ENCODE measurements at places on chromosomes 11 and 22.
A peak's percentile ranks its signal among the peaks of the same experiment; 100 is the strongest.

DNA sequence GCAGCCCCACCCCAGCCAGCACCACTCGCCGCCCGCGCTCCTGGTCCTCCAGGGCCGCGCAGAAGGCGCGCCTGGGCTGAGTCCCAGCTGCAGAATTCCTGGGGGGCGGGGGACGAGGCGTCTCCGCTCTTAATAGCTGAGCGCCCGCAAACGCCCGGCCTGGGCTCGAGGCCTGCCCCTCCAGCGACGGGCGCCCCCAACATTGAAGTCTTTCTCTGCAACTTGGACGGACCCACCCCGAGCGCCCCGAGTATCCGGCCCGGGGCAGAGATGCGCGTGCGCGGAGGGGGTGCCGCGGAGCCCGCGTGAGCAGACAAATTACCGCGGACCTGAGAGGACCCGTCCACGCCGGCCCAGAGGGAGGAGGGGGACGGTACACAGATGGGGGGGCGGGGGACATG is 6.7 kb upstream of the SYT7 start:
- DNase-seq = peak; percentile 51

GRCh38 chr11:130671801-130672700 is 223.6 kb downstream of the ADAMTS15 start:
- DNase-seq = peak; percentile 69

DNA sequence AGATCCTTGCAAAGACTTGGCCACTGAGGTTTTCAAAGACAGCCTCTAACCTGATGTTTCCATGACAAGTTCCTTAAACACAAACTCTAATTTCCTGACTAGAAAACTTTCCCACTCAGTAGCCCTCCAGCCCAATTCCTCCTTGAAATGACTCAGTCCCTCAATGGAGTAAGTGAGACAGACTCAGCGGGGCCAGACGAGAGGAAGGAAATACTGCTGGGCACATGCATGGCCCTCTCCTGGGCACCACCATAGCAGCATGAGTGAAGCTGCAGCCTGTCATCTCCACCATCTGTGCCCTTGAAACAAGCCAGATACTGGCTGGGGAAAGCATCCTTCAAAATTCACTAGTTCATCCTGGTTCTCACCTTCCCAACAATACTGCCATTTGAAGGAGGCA is 76.2 kb upstream of the GDPD4 start:
- DNase-seq = no peak

DNA sequence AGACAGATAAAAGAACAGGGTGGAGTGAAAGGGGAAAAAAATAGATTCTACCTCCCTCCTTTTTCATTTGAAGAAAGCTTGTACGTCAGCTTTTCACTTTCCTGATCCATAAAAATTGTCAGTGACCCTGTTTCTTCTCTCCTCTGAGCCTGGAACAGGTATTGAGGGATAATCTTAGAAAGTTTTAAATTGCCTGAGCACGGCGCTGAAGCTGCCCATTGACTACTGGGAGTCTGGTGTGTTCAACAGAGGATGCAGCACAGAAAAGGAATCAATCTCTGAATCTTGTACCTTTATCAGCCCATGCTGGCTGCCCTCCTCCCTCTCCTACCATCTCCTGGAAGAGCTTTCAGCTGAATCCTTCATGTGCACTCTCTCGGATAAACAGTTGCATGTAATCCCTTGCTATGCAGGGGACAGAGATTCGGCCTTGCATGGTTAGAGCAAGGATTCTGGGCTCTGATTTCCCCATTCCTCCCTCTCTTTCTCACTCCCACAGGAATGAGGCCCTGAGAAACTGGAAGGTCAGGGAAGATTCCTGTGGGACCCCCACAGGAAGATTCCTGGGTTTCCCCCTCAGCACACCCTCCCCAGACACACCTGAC is 162.4 kb upstream of the SYN3 start:
- no peak for DNase-seq

DNA sequence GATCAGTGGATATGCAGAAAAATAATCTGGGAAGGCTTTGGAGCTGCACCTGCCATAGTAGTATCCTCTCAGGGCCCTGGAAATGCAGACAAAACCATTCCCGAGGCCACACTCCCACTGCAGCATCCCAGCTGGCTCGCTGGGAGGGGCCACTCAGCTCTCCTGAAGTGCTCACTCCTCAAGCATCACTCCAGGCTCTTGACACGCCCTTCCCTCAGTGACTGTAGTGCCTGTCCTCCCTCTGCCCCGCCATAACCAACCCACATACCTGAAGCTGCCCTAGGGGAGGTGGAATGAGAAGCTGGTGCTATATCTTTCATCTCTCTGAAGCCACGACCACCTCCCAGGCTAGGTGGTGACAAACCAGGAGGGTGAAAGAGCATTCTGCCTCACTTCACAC is 4.8 kb downstream of the DSCAML1 start:
- no peak for DNase-seq

GRCh38 chr22:37552524-37553163 is 7.6 kb upstream of the CDC42EP1 start:
- peak; percentile 87 for DNase-seq

GRCh38 chr11:27812341-27812740 is 112.1 kb upstream of the BDNF start:
- DNase-seq = no peak

DNA sequence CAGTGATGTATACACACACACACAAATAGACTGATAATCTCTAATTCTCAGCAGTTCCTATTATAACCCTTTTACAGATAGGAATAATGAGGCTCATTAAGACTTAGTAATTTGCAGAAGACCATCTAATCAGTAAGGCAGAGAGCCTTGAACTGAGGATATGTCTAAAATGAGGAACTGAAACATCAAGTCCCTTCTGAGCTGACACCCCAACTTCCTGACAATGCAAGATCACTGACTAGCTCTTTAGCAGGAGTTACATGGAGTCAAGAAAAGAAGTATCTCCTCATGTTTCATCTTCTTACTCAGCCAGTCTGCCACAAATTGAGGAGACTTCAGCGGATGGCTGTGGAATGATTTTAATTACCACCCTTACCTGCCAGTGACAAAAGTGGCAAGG is 193.0 kb downstream of the MSANTD4 start:
- DNase-seq = no peak

DNA sequence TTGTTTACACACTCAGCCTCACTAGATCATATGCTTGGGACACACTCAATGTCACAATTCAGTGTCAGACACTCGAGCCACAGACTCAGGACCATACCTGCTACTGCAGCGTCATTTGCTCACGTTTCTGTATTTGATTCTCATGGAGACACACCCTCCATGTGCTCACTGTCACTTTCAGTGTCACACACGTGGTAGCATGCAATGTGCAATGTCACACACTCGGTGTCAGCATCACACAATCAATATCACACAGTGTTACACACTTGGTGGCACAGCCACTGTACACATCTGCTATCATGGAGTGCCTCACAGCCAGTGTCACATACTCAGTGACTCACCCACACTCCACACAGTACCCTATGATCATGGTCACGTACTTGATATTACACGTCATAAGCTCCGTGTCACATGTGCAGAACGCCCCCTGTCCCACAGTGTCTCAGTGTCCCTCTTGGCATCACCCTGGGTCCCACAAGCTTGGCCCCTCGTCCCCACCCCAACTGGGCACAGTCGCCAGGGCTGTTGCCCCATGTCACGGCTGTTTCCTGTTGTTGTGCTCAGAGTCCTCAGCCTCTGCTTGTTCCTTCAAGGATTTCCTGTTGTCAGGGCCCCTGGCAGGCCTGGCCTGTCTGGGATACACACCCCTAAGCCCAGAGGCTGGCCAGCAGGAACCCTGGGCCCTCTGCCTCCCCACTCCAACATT is 49.6 kb downstream of the PDE2A start:
- DNase-seq = no peak

DNA sequence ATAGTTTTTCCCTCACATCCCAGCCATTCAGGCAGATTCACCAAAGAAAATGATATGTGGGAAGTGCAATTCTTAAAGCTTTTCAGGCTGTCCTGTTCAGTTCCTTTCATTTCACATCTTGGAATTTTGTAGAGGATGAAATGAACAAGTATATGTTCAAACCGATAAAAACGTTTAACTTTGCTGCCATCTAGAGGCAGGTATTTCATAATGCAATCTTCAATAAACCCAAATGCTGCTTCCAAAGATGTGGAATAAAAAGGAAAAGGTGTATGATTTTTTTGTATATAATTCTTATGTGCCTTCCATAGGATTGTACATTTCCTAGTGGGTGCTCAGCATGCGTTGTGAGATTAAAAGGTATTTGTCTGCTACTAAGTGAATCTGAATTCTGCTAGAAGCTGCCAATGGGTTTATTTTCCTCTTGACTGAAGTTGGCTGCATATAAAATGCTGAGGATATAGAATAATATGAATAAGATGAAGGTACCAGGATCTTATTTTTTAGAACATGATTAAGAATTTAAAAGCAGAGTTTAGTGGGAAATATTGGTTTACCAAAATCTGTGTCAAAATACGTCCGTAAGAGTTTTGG is 199.3 kb downstream of the PGR start:
- peak; percentile 58 for DNase-seq

DNA sequence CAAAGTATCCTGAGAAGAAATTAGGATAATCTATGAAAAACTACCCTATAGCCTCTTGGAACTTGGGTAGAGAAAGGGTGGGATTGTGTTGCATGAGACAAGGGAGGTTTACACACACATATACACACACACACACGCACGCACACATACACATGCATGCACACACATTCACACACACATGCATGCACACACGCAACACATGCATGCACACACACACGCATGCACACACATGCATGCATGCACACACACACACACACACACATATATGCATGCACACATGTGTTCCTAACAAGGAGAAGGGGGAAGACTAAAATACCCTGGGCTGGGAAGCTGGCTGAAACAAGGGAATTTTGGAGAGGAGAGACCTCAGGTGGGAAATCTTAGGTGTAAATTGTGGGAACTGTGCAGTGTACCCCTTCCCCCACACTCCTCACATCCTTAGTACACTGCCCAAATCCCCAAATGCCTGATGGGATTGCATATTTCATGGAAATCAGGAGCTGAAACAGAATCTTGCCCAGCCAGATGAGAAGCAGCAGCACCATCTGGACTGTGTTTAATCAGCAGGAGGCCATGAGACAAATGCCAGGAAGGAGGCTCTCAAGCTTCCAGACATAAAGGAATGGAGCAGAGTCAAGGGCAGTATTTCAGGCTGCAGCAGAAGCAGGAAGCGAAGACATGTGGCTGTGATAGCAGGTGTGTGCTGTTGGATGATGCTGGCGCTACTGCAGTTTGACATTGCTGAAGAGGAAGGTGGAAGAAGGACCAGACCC is 14.6 kb upstream of the POLD3 start:
- DNase-seq = no peak

DNA sequence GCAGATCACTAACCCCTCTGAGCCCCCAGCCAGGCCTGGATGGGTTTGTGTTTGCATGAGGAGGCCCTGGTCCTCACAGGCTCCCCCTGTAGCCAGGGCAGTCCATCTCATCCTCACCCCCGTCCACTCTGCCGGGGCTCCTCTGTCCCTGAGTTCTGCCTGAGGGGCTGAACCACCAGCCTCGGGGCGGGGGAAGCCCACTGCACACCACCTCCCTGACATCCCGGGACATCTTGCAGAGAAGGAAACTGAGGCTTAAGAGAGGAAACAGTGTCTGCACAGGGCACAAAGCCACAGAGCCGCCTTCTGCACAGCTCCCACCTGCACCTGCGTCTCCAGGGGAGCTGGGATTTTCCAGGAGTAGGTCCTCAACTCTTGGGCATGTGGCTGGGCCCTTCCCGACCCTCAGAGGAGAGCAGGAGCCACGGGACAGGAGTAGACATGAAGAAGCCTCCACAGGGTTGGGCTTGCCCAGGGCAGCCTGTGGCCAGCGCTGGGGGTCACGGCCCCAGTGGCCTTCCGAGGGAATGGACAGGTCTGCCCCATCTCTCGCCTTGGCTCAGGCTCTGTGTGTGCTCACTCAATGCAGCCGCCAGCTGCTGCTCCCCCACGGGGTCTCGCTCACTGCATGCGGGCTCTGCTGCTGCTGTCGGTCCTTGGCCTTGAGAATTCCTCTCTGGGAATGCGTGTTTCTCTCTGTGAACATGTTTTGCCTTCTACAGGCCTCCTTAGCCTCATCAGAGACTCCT is 45.4 kb upstream of the CCDC188 start:
- no peak for DNase-seq

GRCh38 chr11:122173074-122173450 is 57.0 kb upstream of the BLID start:
- no peak for DNase-seq

- DNase-seq = no peak
Observed at GRCh38 chr11:26842478-26843282, 120.8 kb upstream of the SLC5A12 start.

- no peak for DNase-seq
Observed at GRCh38 chr22:21587803-21588611, 20.5 kb downstream of the UBE2L3 start.

- no peak for DNase-seq
Observed at GRCh38 chr11:57308426-57309060, 16.2 kb downstream of the TNKS1BP1 start.

- DNase-seq = no peak
Observed at GRCh38 chr22:33192156-33192555, 134.0 kb upstream of the SYN3 start.

- DNase-seq = no peak
Observed at GRCh38 chr11:62505059-62505439, 41.6 kb downstream of the AHNAK start.

GRCh38 chr11:87139475-87139874 is 101.7 kb downstream of the TMEM135 start:
- no peak for DNase-seq

GRCh38 chr22:32868946-32869345 is 67.4 kb downstream of the TIMP3 start:
- no peak for DNase-seq

DNA sequence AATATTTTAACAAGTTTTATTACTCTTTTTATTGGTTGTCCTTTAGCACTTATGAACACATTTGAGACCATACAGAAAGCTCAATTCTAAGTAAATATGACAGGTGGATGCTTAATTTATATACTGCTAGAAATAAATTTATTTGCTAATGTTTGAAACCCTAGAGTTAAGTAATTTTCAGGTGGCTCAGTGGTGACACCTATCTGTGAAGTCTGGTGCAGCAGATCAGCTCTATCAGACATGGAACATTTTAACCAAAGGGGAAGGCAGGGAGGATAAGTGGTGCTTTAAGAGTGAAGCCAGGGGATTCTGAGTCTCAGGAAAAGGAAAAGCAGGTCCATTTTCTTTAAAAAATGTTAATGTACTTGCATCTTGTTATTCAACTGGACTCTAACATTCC is 175.8 kb downstream of the DSCAML1 start:
- no peak for DNase-seq

- DNase-seq = no peak
Observed at GRCh38 chr11:79449040-79449439, 8.2 kb upstream of the TENM4 start.

DNA sequence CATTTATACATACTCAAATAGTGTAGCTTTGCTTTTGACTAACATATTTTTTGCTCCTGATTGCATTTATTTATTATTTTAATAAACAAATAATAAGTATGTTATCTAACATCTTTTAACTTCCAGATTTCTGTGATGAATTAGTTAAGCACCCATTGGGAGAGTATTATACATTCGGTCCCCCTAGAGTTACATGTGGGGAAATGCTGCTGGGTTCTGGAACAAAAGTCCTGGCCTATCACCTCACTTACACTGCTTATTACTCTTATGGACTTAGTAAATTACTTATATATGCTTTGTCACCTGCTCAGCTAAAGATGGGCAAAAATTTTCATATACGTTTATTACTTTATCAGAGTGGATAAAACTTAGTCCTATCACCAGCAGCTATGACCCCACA is 1163.0 kb downstream of the FAM181B start:
- DNase-seq = no peak
